ENCODE measurements at places on chromosomes 12 and 14.
A peak's percentile ranks its signal among the peaks of the same experiment; 100 is the strongest.

DNA sequence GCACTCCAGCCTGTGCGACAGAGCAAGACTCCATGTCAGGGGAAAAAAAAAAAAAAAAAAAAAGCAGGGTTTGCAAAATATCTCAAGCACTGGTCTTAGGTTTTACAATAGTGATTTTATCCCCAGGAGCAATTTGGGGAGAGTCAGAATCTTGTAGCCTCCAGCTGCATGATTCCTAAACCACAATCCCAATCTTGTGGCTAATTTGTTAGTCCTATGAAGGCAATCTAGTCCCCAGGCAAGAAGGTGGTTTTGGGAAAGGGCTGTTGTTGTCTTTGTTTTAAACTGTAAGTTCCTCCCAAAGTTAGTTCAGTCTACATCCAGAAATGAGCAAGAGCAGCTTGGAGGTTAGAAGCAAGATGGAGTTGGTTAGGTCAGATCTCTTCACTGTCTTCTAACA is 135.7 kb downstream of the PLXNC1 start:
- no peaks in the 10 kb centered on the region for H3K27me3 ChIP-seq
- H3K4me3 ChIP-seq, result no peak overlapping the region
- H3K36me3 ChIP-seq, result no peaks in the 10 kb centered on the region
- H3K4me1 ChIP-seq, result no peaks in the 10 kb centered on the region

GRCh38 chr12:91617818-91618217 is 435.2 kb upstream of the DCN start:
- H3K4me3 ChIP-seq, result no peak overlapping the region
- H3K36me3 ChIP-seq, result no peaks in the 10 kb centered on the region
- DNase-seq, result no peak
- H3K27ac ChIP-seq, result no peak overlapping the region
- H3K27me3 ChIP-seq, result no peaks in the 10 kb centered on the region
- H3K4me1 ChIP-seq, result no peaks in the 10 kb centered on the region

GRCh38 chr12:24960222-24960855 is 11.4 kb upstream of the BCAT1 start:
- H3K4me1 ChIP-seq, result no peaks in the 10 kb centered on the region
- peak; percentile 84 for DNase-seq
- no peak overlapping the region for H3K4me3 ChIP-seq
- no peaks in the 10 kb centered on the region for H3K36me3 ChIP-seq

DNA sequence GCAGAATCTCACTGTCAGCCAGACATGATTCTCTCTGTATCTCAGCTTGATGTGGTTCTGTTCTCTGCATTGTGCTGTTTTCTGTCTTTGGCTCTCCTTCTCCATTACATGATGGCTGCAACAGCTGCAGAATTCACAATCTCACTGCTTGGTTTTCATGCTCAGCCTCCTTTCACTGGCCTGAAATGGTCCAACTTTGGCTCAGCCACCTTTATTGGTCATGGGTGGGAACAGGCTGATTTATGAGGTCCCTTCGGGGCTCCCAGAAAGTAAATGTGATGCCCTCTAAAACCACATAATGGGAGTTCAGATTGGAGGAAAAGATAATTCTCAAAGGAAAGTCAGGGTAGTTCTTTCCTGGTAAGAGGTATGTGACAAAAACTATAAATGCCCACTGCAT is 597.0 kb downstream of the ETNK1 start:
- no peaks in the 10 kb centered on the region for H3K4me1 ChIP-seq
- DNase-seq, result no peak
- H3K36me3 ChIP-seq, result no peaks in the 10 kb centered on the region
- H3K27me3 ChIP-seq, result no peaks in the 10 kb centered on the region
- H3K4me3 ChIP-seq, result no peak overlapping the region

GRCh38 chr12:39412210-39412609 is 30.7 kb downstream of the KIF21A start:
- no peak for DNase-seq
- H3K27me3 ChIP-seq, result no peaks in the 10 kb centered on the region
- H3K4me3 ChIP-seq, result no peak overlapping the region

GRCh38 chr14:104292084-104292970 is 153.9 kb downstream of the KIF26A start:
- H3K4me3 ChIP-seq, result no peak overlapping the region
- no peaks in the 10 kb centered on the region for H3K36me3 ChIP-seq
- no peak for DNase-seq

- DNase-seq, result no peak
- H3K36me3 ChIP-seq, result no peaks in the 10 kb centered on the region
- H3K27ac ChIP-seq, result no peak overlapping the region
Measured at GRCh38 chr14:38279572-38279971, 23.7 kb upstream of the CLEC14A start.

All from mesendoderm (in vitro differentiated cells).